A549 treated with Hydrocortisone at 1 μM for 4 hours (cell line): ENCODE measurements at places on chromosomes 2 and 18. TPM values are rescaled to one million over a fixed set of nuclear protein-coding genes. Genes with fewer than 3 reads are reported as not detected.

CEBPZOS gene
- total RNA-seq = 39.8 to 42.6 TPM (median 41.6 TPM) in 5 replicates

SFXN5 gene
- 12.3 to 14.3 TPM (median 12.5 TPM) in 5 replicates for total RNA-seq

IKZF2 gene
- 0.05 to 0.37 TPM (median 0.27 TPM) in 5 replicates for total RNA-seq

AMER3 gene
- total RNA-seq = not detected in 5 replicates

SCYGR4 gene
- not detected in 5 replicates for total RNA-seq

CNTNAP5 gene
- total RNA-seq = not detected in 5 replicates

EIF2AK2 gene
- 16.7 to 34.6 TPM (median 22.1 TPM) in 5 replicates for total RNA-seq

IL36A gene
- total RNA-seq = not detected in 5 replicates

IL37 gene
- total RNA-seq = not detected in 5 replicates

TMEM198 gene
- 0.70 to 1.3 TPM (median 1.0 TPM) in 5 replicates for total RNA-seq
